Activated CD8-positive, alpha-beta memory T cell treated with anti-CD3 and anti-CD28 coated beads, Interleukin-2, amount 10 ng/mL, durations not matched to agents 7 days and 5 days (primary cell): ENCODE measurements at places on chromosomes 2 and 18. TPM values are rescaled to one million over a fixed set of nuclear protein-coding genes. Genes with fewer than 3 reads are reported as not detected.

DNA sequence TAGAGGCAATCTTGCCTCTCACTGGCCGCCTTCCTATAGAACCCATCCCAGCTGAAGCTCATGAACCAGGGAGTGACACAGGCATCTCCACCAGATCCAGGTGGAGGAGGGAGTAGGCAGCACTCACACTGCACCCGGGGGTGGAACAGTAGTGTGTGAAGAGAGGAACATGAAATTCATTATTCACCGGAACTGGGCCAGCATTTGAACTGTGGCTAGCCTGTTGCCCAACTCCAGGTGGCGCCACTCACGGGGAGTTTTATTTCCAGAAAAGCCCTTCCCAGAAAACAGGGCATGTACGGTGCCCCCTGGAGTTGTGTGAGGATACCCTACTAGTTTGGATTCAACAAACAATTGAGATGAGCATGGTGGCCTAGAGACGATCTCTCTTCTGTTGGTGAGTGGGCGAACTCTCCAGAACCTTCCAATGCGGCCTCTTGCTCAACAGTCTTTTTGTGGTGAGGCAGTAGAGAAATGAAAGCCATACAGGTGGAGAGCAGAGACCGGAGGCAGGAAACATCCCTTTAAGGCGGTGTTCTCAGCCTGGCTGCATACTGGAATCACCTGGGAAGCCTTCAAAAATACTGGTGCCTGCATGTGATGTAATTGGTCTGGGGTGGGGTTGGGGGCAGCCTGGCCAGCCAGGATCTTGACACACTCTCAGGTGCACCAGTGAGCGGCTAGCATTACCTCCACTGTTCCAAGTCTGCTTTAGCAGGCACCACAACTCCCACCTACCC, 73.5 kb upstream of the NEDD4L start:
- DNase-seq, result no peak
- H3K4me1 ChIP-seq, result peaks cover 11% of the 10 kb centered on the region
- H3K27ac ChIP-seq, result no peak overlapping the region
- H3K4me3 ChIP-seq, result no peak overlapping the region
- H3K27me3 ChIP-seq, result peaks cover 8% of the 10 kb centered on the region

DNA sequence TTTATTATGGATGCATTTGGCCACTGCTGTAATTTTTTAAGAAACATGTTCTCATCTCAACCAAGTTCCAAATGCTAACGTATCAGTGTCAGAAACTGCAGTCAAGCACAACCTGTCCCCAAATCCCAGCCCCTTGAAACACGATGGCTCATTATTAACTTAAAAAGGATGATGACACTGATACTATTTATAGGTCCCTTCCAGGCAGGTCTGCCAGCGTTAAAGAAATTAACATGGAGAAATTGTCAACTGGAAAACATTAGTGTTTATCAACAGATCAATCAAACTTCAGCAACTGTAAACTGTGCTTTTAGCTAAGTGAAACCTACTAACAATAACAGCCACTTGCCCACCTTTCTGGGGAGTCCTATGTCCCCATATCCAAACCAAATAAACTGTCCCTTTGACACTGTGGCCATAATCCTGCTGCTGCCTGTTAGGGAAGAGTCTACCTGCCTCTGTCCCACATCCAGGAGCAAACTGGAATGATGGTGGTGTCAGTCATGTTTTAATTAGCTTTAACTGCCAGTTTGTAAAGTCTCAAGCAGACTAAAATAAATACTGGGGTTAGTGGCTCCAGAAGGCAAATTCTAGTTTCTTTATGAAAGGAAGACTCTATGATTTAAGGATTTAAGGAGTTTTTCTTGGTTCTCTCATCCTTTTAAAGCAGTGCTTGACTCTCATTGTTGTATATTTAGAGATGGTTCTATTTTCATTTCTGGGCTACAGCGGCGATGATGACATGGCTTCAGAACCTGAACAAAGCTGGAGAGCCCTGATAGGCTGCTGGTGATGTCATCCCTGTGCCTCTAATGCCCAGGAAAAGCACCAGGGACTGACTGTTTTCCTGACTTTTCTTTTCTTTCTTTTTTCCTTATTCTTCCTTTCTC, 583.6 kb upstream of the PIK3C3 start:
- no peaks in the 10 kb centered on the region for H3K4me1 ChIP-seq
- no peaks in the 10 kb centered on the region for H3K36me3 ChIP-seq
- H3K27me3 ChIP-seq, result no peaks in the 10 kb centered on the region
- H3K27ac ChIP-seq, result no peak overlapping the region
- DNase-seq, result no peak

Gene IL1A
- total RNA-seq, result 0.23 TPM

DNA sequence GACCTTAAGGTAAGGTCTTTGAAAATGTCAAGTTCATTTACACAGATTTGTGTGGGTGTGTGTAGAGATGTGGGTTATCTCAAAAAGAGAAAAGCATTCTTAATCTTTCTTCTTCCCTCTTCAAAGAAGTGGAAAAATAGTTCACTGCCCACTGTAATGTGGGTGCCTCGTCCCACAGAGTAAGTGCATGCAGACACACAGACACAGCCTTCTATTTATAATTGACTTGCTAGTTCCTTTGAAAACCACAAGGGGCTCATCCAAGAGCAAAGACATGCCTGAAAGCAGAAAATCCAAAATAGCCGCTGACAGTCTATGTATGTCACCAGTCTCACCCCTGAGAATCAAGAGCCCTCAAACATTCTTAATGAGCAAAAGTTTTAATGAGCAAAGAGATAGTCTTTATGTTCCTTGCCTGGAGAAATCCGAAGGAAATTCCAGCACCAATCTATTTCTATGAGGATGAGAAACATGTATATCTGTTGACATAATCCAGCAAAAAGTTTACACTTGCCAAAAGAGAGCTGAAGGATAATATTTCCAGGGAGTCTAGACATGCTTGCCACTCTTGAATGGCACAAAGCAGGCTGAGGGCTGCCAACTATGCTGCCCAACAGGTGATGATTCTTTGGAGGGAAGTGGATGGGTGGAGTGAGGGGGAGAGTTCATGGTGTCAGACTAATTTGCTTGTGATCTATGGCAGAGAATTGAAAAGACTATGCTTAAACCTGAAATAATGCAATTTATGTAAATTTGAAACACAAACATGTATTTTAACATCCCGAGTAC, 93.9 kb downstream of the ACVR1 start:
- H3K4me1 ChIP-seq, result peaks cover 17% of the 10 kb centered on the region
- no peaks in the 10 kb centered on the region for H3K27me3 ChIP-seq
- no peak overlapping the region for H3K4me3 ChIP-seq
- H3K36me3 ChIP-seq, result peaks cover 4% of the 10 kb centered on the region
- no peak for DNase-seq

Gene TPO
- not detected for total RNA-seq

Gene NEU2
- not detected for total RNA-seq

Gene APLF
- total RNA-seq, result 3.3 TPM

DNA sequence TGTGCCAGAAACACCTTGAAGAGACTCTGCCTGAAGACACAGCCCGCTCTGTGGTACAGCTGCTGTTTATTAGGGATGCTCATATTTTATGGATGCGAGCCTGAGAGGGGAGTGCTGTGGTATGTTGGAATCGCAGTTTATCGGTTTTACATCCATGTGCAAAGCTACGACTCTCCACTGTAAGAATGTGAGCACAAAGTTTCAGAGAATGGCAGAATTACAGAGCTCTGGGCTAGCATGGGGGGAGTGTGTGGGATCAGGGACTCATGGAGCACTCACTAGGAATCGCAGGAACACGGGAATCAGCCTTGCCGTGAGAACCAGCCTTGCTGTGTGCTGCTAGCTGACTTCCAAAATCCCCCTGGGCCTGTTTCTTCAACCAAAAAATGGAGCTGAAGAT, 199.9 kb downstream of the RNF144A start:
- H3K36me3 ChIP-seq, result peaks cover 4% of the 10 kb centered on the region
- H3K4me1 ChIP-seq, result no peaks in the 10 kb centered on the region

Gene TEX44
- total RNA-seq, result not detected
